ENCODE measurements at places on chromosomes 7 and 10.

DNA sequence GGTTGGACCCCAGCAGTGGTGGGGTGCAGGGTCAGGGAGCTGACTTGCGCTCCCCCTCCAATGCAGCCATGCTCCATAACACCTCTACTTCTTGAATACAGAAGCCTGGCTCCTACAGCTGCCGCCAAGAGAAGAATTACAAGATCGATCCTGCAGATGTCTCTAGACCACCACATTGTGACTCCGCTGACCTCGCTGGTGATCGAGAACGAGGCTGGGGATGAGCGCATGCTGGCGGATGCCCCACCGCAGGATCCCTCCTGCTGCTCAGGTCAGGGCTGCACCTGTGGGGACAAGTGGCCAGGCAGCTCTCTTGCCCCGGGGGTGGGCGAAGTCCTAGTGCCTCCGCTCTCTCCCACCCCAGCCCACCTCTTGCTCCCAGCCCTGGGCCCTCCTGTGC is 31.7 kb downstream of the ITIH2 start:
- no peak for DNase-seq

GRCh38 chr10:107653832-107654287 is 489.4 kb upstream of the SORCS1 start:
- no peak for DNase-seq

- DNase-seq: no peak
Measured at GRCh38 chr7:100753750-100754149, 20.4 kb downstream of the ZAN start.

DNA sequence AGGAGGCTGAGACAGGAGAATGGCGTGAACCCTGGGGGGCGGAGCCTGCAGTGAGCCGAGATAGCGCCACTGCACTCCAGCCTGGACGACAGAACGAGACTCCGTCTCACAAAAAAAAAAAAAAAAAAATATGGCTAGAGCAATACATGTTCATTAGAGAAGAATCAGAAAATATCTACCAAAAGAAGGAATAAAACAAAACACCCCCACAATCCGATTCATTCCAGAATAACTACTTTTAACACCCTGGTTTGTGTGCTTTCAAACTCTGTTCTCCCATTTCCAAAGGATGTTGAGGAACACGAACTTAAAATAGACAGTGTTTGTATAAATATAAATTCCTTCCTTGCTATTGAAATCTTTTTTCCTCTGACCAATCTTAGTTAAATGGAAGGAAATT is 6.5 kb downstream of the PDSS1 start:
- DNase-seq: no peak

DNA sequence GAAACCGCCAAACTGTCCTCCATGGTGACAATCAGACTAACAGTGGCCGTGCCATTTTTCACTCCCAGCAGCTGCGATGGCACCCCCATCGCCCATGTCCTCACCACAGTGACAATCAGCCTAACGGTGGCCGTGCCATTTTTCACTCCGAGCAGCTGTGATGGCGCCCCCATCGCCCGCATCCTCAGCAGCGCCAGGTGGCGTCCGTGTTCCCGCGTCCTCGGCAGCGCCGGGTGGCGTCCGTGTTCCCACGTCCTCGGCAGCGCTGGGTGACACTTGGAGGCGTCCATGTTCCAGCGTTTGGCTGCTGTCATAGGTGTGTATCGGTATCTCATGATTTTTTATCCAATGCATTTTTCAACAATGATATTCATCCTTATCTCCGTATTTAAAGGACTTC is 267.3 kb downstream of the PTPRN2 start:
- no peak for DNase-seq

GRCh38 chr7:122626785-122627184 is 72.1 kb downstream of the RNF133 start:
- DNase-seq: no peak

All from esophagus squamous epithelium (tissue), 5 donors.